ENCODE measurements at places on chromosomes 2 and 18. TPM values are rescaled to one million over a fixed set of nuclear protein-coding genes. Genes with fewer than 3 reads are reported as not detected.

DNA sequence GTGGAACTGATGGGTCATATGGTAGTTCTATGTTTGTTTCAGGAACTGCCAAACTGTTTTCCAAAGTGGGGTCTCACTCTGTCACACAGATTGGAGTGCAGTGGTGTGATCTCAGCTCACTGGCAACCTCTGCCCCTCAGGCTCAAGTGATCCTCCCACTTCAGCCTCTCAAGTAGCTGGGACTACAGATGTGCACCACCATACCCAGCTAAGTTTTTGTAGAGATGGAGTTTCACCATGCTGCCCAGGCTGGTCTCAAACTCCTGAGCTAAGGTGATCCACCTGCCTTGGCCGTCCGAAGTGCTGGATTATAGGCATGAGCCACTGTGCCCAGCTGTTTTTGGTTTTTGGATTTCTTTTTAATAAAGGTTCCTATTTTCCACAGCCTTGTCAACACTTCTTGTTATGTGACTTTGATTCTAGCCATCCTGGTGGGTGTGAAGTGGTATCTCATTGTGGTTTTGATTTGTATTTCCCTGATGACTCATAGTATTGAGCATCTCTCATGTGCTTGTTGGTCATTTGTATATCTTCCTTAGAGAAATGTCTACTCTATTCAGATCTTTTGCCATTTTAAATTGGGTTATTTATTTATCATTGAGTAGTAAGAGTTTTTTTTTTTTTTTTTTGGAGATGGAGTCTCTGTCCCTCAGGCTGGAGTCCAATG is 22.8 kb downstream of the NPC1 start:
- DNase-seq: no peak

- DNase-seq: no peak
Measured at GRCh38 chr2:181911830-181912229, 20.3 kb downstream of the ITPRID2 start.

DNA sequence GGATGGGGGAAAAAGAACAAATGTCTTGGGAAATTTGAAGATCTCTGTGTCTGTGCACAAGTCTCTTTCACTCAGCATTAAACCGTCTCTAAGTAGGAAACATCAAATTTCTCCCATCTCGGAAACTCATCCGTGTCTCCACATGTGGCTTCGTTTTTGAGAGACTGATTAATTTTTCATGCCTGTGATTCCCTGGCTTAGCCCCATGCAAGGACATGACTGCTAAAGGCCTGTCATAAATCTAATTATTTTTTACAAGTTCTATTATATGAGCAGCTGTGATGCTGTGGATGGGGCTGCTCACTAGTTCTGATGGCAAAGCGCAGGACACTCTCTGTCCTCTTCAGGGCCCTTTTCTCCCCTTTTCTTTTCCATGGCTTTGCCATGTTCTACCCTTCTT is 129.1 kb downstream of the RGPD3 start:
- DNase-seq: no peak

CHRND gene
- total RNA-seq: not detected

- DNase-seq: no peak
Measured at GRCh38 chr2:56314796-56315195, 131.0 kb downstream of the CCDC85A start.

GCG gene
- total RNA-seq: not detected

MYL1 gene
- not detected for total RNA-seq

- DNase-seq: no peak
Measured at GRCh38 chr2:28052691-28053090, 162.2 kb downstream of the BABAM2 start.

LYG1 gene
- total RNA-seq: 2.1 TPM

GRCh38 chr18:649341-649740 is 8.1 kb upstream of the TYMS start:
- no peak for DNase-seq

- DNase-seq: peak; percentile 51
Measured at GRCh38 chr2:242040303-242040655, 170.8 kb downstream of the RTP5 start.

POTEJ gene
- not detected for total RNA-seq

GRCh38 chr2:9206991-9207640 is 504 bp downstream of the ASAP2 start:
- DNase-seq: peak; percentile 73

GRCh38 chr2:145595296-145595695 is 1075.4 kb upstream of the ZEB2 start:
- DNase-seq: no peak

DNA sequence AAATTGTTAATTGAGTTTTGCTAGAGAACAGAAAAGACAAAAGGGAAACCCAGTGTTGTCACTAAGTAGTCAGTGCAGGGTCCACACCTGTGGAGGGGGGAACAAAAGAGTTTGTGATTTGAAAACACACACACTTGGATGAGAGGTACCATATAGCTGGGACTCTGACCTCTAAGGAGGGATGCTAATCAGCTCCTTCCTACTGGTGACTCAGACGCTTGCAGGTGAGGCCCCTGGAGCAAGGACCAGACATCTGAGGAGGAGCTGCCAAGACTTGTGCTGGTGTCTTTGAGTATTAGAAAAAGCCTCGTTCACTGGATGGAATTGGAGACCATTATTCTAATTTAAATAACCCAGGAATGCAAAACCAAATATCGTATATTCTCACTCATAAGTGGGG is 146.4 kb upstream of the MAP2 start:
- no peak for DNase-seq

DNA sequence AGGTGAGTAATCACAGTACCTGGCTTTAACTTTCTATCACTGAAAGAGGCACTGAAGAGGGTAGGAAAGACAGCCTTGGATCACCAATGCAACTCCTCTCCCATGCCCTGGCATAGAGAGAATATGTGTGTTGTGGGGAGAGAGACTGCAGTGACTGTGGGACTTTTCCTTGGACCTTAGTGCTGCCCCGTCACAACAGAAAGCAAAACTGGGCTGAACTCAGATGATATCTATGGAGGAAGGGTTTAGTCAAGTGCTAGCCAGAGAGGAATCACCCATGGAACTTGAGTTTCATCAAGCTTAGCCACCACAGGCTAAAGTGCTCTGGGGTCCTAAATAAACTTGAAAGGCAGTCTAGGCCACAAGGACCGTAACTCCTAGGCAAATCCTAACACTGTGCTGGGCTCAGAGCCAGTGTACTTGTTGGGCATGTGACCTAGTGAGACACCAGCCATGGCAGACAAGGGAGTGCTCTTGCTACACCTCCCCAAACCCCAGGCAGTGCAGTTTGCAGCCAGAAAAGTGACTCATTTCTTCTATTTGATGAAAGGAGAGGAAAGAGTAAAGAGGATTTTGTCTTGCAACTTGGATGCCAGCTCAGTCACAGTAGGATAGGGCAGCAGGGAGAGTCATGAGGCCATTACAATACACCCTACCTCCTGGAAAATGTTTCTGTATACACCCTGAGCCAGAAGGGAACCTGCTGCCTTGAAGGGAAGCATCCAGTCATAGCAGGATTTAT is 105.8 kb upstream of the SPOPL start:
- no peak for DNase-seq

SLC5A7 gene
- not detected for total RNA-seq

DNA sequence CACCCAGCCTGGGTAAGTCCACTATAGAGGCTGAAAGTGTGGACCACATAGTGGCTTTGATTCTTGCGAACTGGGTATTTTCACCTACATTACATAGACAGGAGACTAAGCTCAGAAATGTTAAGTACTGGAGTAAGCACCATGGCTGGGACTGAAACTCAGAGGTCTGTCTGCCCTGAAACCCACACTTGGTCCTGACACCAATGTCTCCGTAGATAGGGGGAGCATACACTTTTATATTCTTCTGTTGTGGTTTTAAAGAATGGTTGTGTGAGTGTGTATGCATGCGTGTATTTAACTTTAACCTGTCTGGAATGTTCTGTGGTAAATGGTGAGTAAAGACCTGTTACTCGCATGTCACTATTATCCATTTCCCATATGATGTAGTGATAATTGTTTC is 10.3 kb upstream of the NPPC start:
- no peak for DNase-seq

- DNase-seq: no peak
Measured at GRCh38 chr2:64325477-64325851, 128.5 kb upstream of the LGALSL start.

DNA sequence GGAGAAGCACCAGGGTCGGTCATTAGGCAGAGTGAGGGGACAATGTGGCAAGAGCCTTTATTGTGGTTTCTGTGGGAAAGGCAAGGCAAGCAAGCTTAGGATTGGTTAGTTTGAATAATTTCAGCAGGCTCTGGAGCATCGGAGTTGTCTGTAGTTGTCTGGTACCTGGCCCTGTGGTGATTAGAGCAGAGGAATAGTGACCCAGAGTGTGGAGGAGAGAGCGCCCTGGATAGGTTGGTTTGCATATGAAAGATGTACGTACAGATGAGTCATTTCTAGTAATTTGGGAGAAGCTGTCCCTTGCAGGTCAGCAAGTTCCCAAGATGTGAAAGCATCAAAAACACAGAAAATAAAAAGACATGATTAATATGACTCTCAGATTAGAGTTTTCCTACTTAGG is 383.1 kb upstream of the MEX3C start:
- DNase-seq: no peak

DNA sequence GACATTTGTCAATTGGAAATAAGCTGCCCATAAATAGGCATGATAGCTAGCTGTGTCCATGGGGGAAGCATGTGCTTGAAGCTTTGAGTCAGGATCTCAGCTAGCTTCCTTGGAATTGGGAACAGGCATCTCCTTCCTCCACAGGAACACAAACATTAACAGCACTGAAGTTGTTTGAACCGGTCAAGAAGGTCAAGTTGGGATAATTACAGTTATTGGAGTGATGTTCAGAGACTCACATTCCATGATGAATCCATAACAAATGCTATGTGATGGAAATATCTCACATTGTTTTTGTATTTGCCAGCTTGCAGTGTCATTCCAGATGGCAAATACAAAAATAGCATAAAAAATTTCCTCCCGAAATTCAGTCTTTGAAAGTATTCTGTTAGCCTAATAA is 347.6 kb upstream of the SMIM21 start:
- no peak for DNase-seq

UGT1A3 gene
- total RNA-seq: not detected

- no peak for DNase-seq
Measured at GRCh38 chr2:44004735-44005602, 9.2 kb upstream of the LRPPRC start.

DNA sequence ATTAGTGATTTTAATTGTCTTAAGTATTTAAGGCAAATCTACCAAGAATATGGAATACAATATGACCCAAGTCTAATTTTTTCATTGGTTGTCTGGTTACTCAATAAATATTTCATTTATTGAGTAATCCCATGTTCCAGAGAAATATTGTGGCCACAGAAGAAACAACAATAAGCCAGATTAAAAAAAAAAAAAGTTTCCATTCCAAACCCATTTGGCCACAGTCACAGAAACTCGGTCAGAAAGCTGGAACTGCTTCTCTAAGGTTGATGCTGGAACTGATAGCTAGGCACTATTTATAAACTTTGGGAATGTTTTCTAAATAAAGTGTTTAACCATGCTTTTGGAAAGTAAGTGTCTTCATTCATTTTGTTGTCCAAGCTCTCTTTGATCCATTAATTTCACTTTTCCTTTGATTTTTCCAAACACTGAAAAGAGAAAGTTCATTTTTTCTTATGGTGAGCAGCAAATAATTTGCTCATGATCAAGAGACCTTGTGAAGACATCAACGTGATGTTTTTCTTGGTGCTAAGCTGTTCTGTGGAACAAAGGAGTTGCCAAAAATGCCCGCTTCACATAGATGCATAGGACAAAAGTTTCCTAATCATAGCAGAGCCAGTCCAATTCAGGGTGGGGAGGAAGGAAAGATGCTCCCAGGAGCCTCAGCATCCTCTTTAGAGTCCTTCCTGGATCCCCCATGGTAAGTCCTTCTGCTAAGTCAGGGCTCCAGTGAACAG is 72.1 kb upstream of the CCBE1 start:
- no peak for DNase-seq

DNA sequence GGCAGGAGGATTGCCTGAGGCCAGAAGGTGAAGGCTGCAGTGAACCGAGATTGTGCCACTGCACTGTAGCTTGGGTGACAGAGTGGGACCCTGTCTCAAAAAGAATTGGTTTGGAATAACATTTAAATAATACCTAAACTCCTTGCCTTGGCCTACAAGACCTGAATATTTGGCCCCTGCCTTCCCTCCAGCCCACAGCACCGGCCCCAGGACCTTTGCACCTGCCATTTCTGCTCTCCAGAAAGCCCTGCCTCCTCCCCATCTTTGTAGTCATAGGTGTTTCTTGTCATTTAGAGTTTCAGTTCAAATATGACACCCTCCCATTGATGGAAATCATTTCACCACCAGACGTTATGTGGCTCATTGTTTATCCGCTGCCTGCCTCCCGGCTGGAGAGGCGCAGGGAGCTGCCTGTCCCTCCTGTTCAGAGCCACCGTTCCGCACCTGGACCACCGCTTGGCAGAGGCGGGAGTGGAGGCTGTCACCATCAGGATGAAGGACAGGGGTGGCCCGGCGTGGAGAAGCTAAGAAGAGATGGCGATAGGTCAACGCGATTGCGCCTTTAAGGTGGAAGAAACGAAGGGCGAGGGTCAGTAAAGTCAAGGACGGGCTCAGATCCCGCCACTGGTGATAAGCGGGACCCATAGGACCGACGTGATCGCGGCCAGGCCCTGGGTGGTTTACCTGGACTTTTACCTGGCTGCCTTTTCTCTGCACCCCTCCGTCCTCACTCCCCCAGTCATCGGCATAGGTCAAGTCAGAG is 638 bp upstream of the LPIN1 start:
- DNase-seq: no peak

DNA sequence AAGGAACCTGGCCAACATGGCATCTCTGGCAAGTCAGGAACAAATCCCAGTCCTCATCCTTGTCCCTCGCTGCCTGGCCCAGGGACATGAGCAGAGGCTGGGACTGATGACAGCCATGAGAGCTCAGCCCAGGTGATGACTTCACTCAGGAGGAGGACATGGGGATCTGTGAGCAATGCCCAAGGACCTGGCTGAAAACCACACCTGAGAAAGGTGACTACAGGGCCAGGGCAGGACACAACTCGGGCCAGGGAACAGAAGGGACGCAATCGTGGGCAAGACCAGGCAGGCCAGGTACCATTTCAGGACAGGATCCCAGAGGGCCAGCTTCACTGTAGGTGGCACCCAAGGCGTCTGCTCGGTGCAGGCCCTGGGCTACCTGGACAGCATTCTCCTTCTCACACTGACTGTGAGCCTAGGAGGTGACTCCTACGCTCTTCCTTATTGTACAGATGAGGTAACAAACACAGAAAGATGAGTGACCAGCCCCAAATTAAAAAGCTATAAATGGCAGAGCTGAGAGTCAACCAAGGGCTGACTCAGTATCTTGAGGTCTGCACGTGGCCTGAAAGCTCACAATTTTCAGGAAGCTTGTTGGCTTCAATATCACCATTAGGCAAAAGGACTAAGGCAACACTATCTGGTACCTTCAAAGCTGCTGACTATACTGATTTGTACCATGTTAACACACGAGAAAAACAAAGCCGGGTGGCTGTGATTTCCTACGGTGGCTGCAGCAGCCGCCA is 141.1 kb downstream of the EIPR1 start:
- no peak for DNase-seq

GRCh38 chr2:3823748-3824147 is 120.4 kb downstream of the DCDC2C start:
- no peak for DNase-seq

CLEC4F gene
- total RNA-seq: 1.7 TPM

Measured in sciatic nerve (tissue), 2 donors.